ENCODE measurements at places on chromosomes 12 and 14.

GRCh38 chr12:77222336-77222735, 157.0 kb upstream of the E2F7 start:
- no peak for DNase-seq

DNA sequence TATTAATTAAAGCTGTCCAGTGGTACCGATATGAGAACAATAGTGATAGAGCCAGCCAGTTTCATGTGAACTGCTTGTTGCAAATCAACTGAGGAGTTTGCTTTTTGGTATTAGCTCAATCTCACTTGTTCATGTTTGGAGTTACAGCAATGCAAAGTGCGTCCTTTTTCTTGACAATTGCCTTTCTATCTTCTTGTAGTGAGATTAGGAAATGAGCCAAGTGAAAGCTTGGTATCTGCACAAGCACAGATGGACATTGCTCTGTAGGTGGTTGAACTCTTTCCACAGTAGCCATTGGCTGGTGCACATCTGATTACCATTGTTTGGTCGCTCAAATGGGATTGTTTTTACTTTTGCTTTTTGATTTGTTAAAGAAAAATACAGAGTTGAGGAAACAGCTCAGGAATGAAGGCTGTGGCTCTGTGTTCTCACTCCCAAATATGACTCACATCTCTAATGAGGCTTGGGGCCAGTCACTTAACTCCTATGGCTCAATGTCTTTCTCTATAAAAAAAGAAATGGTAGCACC, 241.4 kb downstream of the BMP4 start:
- peak; percentile 79 for DNase-seq

- DNase-seq = no peak
These were observed 629 bp downstream of the RAD51AP1 start for GRCh38 chr12:4539167-4539870.

DNA sequence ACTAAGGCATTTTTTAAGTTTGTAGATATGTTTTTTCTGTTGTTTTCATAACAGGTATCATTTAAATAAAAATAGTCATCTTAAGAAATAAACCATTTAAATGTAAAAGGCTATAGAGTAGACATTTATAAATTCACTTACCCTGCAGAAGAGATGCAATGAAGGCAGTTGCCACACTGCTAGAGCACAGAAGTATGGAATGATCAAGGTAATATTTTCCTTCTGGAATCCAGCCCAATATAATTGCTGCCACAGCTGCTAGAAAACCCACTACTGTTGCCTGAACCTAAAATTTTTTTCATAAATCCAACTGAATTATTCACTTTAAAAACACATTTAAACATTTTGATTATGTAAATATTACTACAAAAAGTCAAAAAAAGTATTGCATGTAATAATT, 69.2 kb downstream of the SLC41A2 start:
- no peak for DNase-seq

DNA sequence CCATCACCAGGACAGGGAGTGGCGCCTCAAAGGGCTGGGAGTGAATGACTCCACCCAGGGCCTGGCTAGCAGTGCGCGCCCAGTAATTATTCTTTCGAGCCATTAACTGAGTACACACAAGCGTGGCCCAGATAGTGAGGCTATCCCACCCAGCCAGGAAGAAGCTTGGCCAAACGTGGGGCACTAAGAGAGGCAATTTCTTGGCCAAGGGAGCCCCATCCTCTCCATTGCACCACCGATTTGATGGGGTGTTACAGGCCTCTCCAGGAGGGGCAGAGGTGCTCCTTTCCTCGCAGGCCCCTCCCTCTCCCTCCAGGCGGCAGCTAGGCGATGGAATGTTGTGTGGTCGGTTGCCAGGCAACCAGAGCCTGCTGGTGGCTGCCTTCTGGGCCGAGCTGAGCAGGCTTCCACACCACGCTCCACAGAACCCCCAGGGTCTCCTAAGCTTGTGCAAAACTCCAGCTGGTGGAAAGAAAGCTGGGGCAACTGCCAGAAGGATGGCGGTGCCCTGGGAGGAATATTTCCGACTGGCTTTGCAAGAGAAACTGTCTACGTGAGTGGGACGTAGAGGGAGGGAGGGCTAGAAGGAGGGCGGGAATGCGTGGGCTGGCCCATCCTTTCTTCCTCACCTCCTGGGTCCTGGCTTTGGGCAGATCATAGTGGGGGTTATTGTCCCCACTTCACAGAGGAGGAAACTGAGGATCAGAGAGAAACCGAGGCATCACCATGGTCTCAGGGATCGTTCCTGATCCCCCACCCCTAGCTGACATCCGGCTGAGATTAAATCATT, at the start of gene CFAP73:
CFAP73 (plus strand) TSS at position 364 of the 790 bp plus-strand sequence; CDS start at position 498, 134 bp downstream.
- peak; percentile 59 for DNase-seq

- DNase-seq = peak; percentile 68
These were observed 116.7 kb downstream of the LMNTD1 start for GRCh38 chr12:25436206-25437030.

- DNase-seq = no peak
These were observed 381 bp downstream of the YY1 start for GRCh38 chr14:100239211-100239839.
